ENCODE measurements at places on chromosomes 5 and 9.

- DNase-seq, result no peak
These were observed 46.2 kb downstream of the ASS1 start for GRCh38 chr9:130490981-130491380.

DNA sequence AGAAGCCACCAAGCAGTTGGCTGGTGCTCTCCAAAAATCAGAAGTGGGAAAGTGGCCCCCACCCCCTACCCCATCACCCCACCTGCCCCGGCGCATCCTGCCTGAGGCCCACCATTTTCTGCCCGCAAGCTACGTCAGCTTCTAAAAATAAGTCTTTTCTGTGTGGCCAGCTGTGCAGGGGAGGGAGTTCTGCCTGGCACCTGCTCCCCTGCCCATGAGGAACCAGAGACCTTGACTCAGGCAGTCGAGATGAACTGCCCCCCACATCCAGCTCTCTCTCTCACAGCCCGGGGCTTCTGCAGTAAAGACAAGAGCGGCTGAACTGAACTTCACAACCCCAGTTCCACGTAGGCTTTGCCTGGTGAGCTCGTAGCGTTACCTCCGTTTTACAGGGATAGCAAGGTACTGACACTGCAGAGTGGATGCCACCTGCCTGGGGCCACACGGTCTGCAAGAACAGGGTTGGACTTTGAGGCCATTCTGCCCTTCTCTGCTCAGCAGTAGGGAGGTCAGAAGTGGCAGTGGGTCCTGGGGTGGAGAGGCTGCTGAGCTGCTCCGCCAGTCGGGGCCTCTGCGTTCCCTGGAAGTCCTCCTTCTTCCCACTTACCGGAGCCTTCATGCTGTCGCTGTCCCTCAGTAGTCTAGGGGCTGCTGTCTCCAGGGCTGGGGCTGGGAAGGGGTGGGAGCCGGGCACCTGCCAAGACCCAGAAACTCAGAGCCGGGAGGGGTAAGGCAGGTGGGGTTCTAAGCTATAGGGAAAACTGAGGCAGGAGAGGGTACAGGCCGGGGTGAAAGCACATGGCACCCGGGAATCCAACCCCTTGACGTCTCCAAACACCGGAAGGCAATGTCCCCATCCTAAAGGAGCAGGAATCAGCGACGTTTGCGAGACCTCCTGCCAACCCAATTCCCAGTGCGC lies 781 bp downstream of the ST6GALNAC4 start:
- no peak for DNase-seq

DNA sequence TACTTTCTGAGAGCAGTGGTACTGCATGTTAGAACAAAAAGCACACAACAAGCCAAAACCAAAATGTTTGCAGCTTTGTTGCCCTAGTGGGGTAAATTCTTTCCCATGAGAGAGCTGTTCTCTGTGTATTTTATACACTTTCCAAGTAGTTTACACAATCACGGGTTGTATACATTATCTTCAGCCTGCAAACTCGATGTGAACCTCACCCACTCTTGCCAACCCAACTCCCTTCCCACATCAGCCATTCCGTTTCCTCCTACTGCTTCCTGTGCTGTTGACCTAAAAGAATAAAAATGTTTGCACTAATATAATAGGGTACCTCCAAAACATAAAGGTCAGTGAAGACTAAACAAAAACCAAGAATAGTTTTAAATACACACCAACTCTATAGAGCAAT lies 47.0 kb downstream of the IQGAP2 start:
- DNase-seq, result no peak

DNA sequence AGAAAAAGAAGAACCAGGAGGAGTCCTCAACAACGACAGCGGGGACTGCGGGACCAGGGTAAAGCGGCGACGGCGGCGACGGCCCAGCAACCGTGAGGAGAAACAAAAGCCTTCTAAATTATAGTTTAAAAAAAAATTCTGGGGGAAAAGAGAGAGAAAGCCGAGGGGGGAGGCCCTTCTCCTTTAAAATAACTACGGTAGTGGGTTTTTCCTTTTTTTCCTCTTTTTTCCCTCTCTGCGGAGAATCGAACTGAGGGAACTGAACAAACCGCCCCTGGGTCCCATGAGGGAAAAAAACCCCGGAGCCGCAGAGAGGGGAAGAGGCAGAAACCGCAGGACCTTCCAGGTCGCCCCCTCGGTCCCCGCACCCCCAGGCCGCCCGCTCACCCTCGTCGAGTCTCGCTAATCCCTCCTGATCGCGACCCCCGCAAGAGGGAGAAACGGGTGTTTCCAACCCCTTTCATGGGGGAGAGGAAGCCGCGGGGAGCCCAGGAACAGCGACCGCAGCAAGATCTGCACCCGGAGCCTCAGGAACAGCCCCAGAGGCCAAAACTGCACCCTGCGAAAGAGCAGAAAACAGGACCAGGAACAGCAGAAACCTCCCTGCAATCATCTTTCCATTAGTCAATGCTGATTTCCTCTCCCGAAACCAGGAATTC lies 453 bp downstream of the CPEB4 start:
- DNase-seq, result no peak

DNA sequence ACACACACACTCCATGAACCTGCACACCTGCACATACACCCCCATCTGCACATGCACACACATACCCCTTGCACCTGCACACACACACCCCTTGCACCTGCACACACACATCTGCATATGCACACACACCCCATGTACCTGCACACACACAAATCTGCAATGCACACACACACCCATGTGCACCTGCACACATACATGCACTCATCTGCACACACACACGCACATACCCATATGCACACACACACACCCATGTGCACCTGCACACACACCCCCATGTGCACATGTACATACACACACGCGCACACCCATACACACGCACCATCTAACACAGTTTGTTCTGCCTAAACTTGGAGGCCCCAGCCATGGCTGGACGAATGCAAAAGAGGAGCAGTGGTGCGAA lies 115.9 kb upstream of the SARDH start:
- no peak for DNase-seq

- DNase-seq, result no peak
These were observed 57.8 kb upstream of the LIFR start for GRCh38 chr5:38613992-38614836.

GRCh38 chr5:16025681-16026080 lies 153.9 kb downstream of the MARCHF11 start:
- DNase-seq, result no peak

GRCh38 chr5:375921-376798 lies 54.6 kb downstream of the AHRR start:
- DNase-seq, result no peak

Data from NCI-H524 (cell line).